ENCODE measurements at places on chromosomes 5 and 9.

- no peak for DNase-seq
Measured at GRCh38 chr5:136033848-136034247, 5.1 kb downstream of the TGFBI start.

DNA sequence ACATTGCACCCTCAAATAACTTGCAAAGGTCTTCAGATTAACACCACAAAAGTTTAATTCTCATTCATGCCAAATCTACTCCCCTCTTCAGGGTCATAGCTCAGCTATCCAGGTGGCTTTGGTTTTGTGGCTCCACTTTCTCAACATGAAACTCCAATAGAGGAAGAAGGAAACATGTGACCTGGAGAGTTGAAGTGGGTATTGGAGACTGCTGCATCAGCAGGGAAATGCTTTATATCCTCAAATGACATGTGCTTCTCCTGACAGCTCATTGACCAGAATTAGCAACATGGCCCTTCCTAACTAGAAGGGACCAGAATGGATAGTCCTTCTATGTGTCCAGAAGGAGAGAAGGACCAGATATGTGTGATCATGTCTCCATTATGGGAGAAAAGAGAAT is 73.6 kb downstream of the TLR4 start:
- DNase-seq = no peak

DNA sequence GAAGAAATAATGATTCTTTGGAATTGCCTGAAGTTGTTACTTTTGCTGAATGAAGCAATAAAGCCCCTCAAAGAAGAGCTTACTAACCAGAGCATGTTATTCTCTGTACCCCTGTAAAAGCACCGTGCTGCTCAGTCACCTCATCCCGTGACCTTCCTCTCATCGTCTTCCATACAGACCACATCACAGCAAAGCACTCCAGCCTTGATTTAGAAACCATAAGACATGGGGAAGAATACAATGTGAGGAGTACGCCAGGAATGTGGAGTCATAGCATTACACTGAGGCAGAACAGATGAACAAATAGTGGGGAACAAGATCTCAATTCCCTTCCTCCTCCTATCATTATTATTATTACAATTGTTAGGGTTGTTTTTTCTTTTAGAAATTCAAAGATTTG is 49.1 kb downstream of the ERAP1 start:
- DNase-seq = no peak

DNA sequence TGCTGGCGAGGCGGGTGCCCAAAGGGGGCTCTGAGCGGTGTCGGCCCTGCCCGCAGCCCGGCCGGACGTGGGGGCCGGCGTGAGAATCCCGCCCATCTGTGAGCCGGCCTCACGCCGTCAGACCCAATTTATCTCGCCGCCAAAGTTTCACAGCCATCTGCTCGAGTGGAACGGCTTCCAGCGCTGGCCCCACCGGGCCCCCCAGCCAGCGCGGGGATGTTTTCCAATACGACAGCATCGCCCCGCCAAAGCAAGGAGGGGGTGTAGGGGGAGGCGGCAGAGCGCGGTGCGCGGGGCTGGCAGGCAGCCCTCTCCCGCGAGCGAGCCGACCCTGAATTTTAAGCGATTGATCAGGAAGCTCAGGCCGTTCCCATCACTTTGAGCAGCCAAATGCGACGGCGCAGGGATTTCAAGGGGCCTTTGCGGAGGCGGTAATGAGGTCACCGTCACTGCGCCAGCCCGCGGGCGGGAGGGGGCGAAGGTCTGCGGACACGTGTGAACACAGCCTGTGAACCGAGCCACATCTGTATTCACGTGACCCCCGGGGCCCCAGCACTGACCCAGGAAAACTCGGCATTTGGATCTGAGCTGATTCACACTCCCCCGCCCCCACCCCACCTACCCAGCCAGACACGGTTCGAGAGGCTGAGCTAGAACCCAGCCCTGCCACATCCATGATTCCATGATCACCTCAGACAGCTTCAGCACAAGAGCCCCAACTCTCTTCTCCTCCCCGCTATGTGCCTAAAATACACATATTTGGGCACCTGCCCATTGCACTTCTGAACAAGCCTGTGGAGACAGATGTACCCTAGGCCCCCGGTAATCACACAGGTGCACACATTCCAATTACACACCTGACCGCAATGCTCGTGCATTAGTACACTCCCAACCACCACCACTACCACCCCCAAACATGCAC is 47.8 kb upstream of the PSD2 start:
- DNase-seq = no peak
